Stimulated activated CD4-positive, alpha-beta T cell treated with anti-CD3 and anti-CD28 coated beads, Interleukin-12 subunit alpha, Interleukin-12 subunit beta, amount 100 ng/mL, for 24 hours (primary cell): ENCODE measurements at places on chromosomes 12 and 14.

- no peak for DNase-seq
Measured at GRCh38 chr12:9341260-9341585, 133.0 kb upstream of the PZP start.

DNA sequence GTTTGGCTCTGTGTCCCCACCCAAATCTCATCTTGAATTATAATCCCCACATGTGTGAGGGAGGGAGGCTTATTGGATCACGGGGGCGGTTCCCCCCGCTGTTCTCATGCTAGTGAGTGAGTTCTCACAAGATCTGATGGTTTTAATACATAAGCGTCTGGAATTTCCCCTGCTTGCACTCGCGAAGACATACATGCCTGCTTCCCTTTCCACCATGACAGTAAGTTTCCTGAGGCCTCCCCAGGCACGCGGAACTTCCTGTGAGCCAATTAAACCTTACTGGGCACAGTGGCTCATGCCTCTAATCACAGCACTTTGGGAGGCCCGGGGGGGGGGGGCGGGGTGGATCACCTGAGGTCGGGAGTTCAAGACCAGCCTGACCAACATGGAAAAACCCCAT lies 60.8 kb downstream of the R3HDM2 start:
- DNase-seq, result no peak

- DNase-seq, result no peak
Measured at GRCh38 chr14:61300209-61300608, 19.1 kb upstream of the TMEM30B start.

DNA sequence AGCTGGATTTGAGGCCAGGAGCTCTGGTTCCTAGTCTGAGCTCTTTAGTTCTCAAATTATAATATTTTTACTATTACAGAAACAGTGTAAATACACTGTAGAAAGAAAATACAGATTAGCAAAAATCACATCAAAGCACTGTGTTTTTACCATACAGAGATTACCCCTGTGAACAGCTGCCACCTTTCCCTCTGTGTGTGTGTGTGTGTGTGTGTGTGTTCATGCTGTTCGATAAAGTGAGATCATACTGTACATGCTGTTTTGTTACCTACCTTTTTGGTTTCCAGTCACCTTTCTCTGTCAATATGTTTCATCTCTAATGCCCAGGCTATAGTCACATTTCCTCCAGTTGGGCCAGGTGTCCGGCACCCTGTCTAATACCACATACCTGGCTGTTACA lies 26.9 kb downstream of the MVK start:
- DNase-seq, result no peak

GRCh38 chr12:54759751-54760150 lies 94.6 kb upstream of the MUCL1 start:
- no peak for DNase-seq

- no peak for DNase-seq
Measured at GRCh38 chr12:89067421-89068187, 284.7 kb downstream of the DUSP6 start.

DNA sequence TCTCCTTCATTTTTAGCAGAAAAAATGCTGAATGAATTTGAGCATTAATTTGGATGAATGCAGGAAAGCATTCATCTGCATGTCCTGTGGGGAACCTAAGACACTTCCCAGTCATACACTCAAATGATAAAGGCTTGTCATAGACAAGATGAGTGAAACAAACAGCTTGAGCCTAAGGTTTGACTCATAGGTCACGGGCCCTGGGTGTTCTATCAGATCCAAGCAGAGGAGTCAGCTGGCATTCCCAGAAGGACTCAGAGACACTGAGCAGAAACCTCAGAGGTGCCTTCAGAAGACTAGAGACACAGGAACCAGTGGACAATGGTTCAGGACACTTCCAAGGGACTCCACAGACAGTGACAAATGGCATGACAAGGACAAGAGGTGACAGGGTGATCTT lies 183.9 kb downstream of the NTF3 start:
- DNase-seq, result no peak

- DNase-seq, result no peak
Measured at GRCh38 chr12:67096533-67097318, 172.4 kb upstream of the CAND1 start.

- no peak for DNase-seq
Measured at GRCh38 chr12:51383269-51383905, 7.8 kb downstream of the GALNT6 start.

DNA sequence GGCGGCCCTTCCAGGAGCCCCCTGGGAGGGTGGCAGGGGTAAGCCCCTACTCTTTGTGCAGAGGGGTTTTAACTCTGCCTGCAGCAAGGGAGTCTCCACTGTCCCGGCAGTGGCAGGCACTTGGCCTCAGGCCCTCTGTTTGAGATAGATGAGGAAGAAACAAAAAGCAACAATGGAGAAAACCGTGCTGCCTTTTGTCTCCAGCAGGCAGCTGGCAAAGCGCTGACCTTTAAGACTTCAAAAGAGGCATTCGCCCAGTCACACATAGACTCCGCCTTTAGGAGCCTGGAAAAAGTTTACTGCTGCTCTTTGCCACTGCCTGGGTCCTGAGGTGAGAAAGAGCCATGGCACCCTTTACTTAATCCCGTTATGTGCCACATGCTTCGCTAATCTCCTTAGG lies 158.2 kb upstream of the NTF3 start:
- DNase-seq, result no peak

GRCh38 chr12:116689521-116689920 lies 48.3 kb downstream of the SPRING1 start:
- DNase-seq, result no peak

- no peak for DNase-seq
Measured at GRCh38 chr12:1281683-1282366, 290.8 kb downstream of the ERC1 start.

DNA sequence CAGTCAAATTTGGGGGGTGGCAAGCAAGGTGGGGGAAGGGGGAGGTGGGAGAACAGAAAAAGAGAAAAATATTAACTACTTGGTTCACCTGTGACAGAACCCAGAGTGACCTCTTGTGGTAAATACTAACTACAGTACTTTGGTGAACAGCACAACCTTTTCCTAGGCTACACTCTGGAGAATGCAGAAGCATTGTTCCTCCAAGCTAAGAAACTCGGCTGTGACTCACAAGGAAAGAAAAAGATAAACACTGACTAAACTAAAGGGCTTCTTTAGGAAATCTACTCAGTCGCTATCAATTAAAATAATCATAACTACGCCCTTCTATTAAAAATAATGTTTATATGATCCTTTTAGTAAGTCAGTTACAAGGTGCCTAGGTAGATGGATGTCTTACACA lies 5.4 kb downstream of the KCNH5 start:
- DNase-seq, result no peak

- DNase-seq, result no peak
Measured at GRCh38 chr12:23093488-23093887, 468.5 kb downstream of the ETNK1 start.

GRCh38 chr12:117069926-117070900 lies 29.0 kb downstream of the TESC start:
- no peak for DNase-seq

- peak; percentile 62 for DNase-seq
Measured at GRCh38 chr12:51368640-51369517, 22.3 kb downstream of the GALNT6 start.

GRCh38 chr12:41548926-41549325 lies 360.8 kb downstream of the PDZRN4 start:
- DNase-seq, result no peak

DNA sequence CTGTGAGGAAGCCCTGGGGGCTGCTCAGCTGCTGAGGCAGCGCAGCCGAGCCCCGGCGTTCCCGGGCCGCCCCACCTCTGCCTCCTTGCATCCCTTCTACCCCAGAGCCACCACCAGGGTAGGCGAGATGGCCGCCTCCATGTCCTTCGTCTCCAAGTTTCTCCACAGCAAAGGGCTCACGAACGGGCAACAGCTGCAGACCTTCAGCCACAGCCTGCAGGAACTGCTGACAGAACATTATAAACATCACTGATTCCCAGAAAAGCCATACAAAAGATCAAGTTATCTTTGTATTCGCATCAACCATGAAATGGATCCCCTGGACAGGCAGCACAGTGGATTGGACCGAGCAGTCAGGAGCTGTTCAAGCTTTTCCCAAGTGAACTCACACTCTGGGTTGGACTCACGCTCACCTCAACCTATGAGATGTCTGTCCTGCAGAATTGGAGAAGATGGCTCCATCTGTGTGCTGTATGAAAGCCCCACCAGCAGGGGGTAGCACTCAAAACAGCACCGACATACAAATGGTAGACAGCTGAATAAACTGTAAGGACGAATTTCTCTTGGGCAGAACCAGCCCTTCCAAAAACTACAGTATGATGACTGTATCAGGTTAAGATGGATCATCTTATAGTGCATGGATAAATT lies 19.4 kb upstream of the A2M start:
- DNase-seq, result no peak

DNA sequence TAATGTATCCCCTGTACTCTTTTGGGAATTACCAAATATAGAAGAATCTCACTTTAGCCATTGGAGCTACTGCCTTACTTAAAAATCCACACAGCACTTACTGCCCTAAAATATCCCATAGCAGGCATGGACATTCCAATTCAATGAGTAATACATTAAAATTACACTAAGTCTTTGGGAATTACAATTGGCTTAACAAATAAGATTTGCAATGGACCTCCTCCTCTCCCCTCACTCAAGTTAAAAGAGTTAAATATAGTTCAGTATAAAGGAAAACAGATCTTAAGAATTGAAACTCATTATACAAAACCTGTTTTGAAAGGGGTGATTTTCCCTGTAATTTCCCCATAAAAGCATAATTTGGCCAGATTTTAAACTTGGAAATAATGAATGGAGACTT lies 477.1 kb downstream of the SLC16A7 start:
- DNase-seq, result no peak

DNA sequence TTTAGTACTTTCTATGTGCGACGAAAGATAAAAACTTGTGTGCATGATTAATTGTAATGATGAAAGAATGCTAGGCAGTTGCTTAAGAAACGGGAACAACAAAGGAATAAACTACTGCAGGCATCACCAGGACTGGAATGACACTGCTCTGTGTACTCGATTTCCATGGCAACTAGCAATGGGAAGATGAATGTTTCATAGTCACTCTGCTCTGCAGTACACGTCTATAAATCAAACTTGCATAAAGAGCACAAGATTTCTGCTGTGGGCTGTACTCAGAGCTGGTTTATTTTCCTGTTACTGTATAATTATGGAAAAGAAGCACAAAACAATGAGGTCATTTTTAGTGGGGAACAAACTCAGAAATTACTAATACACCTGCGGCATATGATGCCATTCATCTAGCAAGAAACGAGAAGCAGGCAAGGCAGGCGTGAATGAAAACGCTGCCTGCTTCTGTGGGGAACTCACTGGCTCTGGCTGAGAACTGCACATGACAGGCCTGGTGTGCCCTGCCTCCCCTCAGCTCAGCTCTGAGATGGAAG lies 41.8 kb downstream of the EFCAB11 start:
- no peak for DNase-seq

GRCh38 chr14:46215801-46216200 lies 435.8 kb downstream of the RPL10L start:
- DNase-seq, result no peak

DNA sequence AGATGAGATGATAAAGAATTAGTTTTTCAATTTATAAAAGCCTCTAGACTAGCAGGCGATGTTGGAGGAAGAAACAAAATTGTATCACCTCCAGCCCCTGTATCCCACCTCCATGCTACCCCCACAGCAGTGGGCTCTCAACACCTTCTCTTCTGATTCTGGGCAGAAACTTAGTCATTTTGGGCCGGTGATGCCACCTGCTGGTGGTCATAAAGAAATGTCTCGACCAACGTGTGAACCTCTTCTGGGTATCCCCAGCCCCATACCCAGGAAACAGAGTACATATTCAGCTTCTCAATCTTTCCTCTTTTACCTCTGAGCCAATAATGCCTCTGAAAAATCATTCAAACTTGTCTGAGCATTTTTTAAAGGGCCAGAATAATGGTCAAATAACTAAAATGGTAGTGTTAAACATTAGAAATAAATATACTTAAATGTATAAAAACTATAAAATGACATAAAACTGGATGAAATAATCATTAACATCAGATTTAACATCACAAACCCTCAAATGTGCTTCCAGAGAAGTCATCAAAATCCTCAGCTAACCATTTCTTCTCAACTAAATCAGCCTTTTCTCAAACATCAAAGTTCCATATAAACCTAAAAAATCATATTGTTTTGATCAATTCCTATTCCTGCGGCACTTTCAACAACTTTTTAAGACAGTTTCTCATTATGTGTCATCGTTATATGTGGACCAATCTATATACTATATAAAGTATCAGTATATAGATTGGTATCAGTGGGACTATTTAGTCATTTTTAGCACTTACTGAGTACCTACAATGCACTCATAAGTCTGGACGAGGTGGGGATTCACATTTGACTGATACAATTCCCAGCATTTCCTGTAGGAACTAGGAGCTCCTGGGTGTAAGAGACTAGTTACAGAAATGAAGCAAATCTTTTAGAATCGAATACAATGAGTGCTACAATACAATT lies 69.4 kb downstream of the ATXN2 start:
- peak; percentile 30 for DNase-seq

- DNase-seq, result no peak
Measured at GRCh38 chr12:6871052-6871957, 1.8 kb downstream of the SPSB2 start.

DNA sequence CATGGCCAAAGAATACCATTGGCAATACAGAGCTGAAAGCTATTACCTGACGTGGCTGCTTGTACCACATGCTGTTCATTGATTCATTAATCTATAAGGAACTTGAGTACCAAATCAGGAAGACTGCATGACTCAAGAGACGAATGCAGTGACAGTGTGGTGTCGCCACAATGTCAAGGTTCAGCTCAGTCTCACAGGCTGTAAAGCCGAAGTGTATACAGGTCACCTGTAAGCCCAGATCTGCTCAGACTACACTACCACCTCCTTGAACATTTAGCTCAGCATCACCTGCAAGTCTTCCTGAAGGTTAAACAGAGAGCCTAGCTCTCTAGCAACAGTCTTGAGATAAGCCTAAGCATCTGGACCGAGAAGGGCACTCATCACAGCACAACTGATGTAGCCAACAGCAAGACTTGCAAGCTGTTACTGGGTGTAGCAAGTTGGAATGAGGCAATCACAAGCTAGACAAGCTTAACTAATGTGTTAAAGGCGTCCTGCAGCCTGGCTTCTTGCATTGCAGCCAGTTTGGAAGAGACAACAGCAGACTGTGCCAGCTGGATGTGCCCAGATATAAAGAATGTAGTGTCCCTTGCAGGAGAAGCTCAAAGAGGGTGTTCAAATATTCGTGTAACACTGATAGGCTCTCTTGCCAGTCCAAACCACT lies 21.0 kb downstream of the TMTC1 start:
- DNase-seq, result no peak

- DNase-seq, result no peak
Measured at GRCh38 chr14:100901391-100902183, 1.9 kb downstream of the RTL1 start.

- DNase-seq, result no peak
Measured at GRCh38 chr12:4275016-4275869, 1.7 kb downstream of the CCND2 start.

GRCh38 chr14:45298423-45299117 lies 45.6 kb upstream of the MIS18BP1 start:
- no peak for DNase-seq

- DNase-seq, result no peak
Measured at GRCh38 chr14:36582011-36582873, at the start of gene NKX2-8. NKX2-8 (minus strand) TSS chr14:36582614; CDS start chr14:36582389, 225 bp downstream.
